ENCODE measurements at places on chromosomes 1 and 21.

- DNase-seq, result no peak
These were observed 31.9 kb downstream of the PDC start for GRCh38 chr1:186429017-186429416.

GRCh38 chr1:41024953-41025352 lies 3.4 kb upstream of the SLFNL1 start:
- DNase-seq, result no peak

DNA sequence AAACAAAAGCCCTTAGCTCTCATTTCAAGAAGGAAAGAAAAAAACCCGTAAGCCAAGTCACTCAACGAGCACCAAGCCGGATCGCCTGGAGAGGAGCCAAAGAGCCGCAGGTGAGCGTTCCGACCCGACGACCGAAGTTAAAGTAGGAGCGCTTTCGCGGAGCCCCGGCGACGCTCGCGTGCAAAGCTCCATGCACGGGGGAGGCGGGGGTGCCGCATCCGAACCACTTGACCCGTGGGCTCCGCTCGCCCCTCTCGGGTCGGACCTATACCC lies 382 bp downstream of the GPBP1L1 start:
- peak; percentile 34 for DNase-seq

DNA sequence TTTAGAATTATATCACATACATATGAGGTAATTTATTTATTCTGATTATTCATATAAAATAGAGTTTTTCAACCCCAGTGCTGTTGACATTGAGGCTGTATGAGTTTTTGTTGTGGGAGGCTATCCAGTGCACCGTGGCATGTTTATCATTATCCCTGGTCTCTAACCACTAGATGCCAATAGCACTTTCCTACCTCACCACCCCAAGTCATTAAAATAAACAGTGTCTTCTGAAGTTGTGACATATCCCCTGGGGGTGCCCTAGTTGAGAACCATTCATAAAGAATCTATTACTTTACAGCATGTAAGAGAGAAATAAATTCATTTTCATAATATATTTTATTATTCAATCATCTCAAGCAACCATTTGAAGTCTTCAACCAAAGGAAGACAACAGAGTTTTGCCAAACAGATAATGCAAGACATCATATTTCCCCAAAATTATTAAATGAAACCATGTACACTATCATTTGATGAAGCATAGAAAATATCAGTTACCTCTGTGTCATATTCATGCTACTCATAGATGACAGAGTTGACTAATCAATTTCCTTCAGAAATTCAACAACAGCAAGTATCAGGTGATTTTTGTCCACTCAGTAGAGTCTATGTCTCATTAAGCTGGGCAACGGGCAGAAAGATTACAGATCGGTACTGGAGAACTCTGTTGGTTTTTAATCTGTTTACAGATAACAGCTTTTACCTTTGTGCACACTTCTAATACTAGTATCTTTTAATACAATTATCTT lies 39.5 kb upstream of the RGS1 start:
- DNase-seq, result no peak

- no peak for DNase-seq
These were observed 5.8 kb upstream of the VWA1 start for GRCh38 chr1:1429671-1430073.

DNA sequence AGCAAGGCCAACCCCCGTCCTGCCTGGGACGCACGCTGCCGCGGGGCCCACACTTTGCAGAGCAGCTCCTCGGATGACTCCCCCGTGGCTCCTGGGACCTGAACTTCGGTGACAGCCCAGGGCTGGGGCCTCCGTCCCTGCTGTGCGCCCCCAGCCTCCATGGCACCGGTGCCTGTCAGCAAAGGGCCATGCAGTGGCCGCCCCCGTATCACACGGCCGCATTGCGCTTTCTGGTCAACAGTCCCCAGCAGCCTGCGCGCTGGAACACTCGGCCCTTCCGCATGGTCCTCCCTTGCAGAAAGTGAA lies 18.0 kb downstream of the NADK start:
- no peak for DNase-seq

GRCh38 chr1:152110860-152111514 lies 4.3 kb downstream of the TCHH start:
- no peak for DNase-seq

GRCh38 chr1:18657506-18658201 lies 27.0 kb downstream of the PAX7 start:
- no peak for DNase-seq

DNA sequence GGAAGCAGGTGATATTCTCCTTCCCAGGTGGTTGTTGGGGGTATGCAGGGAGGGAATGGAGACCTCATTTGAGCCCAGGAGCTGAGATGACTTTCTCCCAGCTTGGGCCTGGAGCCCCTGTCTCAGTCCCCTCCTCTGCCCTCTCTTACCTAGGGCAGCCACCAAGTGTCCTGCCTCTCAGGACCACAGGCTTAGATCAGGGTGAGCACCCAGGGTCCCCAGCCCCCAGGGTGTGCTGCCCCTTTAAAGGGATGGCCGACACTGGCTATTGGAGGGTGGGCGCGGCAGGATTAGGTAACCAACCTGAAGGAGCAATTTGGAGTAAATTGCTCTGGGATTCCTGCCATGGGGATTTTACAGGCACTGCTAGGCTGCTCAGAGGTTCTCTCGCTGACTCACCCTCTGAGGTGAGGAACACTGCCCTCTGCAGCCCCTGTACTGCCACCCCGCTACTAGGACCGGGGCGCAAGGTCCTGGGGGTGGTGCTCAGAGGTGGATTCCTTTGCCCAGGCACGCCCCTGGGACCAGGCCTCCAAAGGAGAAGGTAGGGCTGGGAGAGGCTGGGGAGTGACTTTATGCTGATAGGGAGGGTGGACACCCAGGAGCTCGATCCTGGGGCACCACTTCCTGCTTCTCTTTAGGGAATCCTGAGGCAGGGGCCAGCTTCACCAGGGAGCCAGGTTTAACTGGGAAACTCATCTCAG lies 1.5 kb downstream of the RPS6KA1 start:
- no peak for DNase-seq

- DNase-seq, result peak; percentile 13
These were observed 78.7 kb upstream of the ZNF281 start for GRCh38 chr1:200488375-200489165.

DNA sequence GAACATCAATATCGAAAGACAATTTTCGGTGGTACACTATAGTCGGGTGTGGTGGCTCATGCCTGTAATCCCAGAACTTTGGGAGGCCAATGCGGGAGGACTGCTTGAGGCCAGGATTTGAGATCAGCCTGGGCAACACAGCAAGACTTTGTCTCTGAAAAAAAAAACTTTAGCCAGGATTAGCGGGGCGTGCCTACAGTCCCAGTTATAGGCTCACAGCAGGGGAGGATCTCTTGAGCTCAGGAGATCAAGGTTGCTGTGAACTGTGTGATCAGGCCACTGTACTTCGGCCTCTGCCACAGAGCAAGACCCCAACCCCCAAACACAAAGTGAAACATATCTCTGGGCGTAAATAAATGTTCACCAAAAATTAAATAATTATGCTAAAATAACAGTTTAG lies 1.6 kb downstream of the TADA1 start:
- DNase-seq, result no peak

- no peak for DNase-seq
These were observed at the start of gene INSRR for GRCh38 chr1:156858959-156859522. Gene INSRR (minus strand): TSS chr1:156859117. CDS start chr1:156858621, 496 bp downstream.

DNA sequence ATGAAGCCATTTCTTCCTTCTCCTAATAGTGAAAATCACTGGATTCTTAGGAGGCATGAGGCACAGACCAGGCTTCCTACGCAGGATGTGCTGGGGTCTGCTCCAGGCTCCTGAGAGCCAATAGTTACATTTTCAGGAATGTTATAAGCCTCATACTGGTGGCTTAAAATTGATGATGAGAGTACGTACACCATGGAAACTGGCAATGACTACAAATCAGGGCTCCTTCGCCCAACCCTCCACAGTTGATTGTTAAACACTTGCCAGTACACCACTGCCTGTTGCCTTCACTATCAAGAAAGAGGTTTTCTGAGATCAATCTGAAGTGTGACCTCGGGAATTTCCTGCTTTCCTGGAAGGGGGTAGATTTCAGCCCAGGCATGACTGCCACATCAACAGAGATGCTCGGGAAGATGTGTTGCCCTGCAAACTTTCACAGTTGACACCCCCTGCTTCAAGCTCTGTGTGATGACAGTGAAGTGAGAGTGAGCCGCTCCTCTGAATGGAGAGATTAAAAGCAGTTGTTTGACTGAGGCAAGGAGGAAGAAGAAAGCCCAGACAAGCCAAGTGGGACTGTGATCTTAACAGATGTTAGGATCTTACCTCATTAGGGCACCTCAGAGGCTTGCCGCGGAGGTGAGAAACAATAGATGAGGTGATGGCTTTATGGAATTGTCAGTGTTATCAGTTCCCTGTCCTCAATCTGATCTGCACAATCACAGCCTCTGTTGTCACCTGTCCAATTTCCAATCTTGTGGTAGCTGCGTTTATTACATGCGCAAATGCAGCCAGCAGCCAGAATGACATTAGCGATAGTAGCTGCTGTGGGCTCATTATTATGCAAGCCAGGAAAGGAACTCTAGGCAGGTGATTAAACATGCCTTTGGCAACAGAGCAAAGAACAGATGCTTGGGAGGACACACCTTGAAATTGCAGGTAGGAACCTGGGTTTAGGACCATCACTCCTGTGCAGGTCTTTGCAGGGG lies 277.3 kb downstream of the KAZN start:
- no peak for DNase-seq

GRCh38 chr21:41410767-41411448 lies 15.1 kb upstream of the MX1 start:
- DNase-seq, result no peak

DNA sequence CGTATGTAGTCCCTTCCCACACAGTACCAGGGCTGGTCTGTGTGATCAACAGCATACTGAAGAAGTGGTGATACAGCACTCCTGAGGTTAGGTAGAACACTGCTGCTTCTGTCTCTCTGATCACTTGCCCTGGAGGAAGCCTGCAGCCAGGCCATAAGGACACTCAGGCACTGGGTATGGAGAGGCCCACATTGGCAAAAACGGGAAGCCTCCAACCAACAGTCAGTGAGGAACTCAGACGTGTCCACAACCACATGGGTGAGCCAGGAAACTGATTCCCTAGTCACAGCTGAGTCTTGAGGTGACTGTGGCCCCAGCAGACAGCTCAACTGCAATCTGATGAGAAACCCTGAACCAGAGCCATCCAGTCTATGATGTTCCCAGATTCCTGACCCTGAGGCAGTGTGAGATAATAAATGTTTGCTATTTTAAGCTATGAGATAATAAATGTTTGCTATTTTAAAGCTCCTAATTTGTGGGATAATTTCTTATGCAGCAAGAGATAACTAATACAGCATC lies 62.5 kb downstream of the COQ8A start:
- DNase-seq, result no peak

DNA sequence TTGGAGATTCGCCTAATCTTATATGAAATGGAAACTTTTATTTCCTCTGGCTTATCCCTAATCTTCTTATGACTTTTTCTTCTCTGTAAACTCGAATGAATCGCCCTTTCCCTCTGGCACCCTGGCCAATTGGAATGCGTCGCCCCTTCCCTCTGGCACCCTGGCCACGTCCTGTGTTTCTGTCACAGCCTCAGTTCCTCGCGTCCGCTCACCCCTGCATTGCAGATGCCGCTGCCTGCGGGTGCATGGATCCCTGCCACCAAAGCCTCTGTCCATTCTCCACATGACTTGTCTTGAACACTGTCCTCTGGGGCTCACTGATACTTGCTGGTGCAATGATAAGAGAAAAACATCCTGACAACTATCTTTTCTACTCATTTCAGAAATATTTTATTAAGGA lies 104.6 kb downstream of the ADARB1 start:
- DNase-seq, result no peak

GRCh38 chr1:207649210-207649753 lies 4.3 kb downstream of the CR1L start:
- DNase-seq, result no peak

DNA sequence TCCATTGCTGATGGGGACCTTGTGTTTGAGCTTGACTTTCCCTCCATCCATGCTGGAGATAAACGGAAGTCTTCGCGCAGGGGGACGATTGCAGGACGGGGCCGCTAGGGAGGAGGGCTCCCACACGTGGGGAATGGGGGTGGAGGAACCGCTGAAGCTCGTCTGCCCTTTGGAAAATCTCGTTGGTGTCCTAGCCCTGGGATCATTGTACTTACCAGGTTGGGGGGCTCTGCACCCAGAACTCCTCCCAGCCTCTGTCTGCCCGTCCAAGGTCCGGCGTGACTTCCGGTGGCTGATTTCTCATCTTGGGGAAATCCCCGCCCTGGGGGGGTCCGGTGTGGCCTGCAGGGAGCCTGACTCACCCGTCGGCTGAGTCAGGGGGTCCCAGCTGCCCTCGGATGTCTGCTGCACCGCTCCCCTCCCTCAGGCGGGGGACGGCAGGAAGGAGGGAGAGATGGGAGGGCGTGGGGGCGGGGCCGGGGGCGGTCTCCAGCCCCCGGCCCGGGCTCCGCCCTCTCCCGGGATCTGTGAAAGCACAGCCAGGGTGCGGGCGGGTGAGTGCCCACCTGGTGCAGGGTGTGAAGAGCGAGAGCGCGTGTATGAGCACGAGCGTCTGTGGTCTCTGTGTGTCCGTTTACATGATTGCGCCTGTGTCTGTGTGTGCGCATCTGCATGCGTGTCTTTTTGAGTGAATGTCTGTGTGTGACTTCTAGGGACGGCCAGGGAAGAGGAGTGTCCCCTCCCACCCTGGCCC lies 35.8 kb downstream of the PIK3CD start:
- DNase-seq, result peak; percentile 45

GRCh38 chr1:161899091-161899490 lies 124.6 kb downstream of the OLFML2B start:
- DNase-seq, result no peak

- no peak for DNase-seq
These were observed 56.7 kb downstream of the SPSB1 start for GRCh38 chr1:9349331-9349851.

Measured in stimulated activated CD4-positive, alpha-beta T cell treated with anti-CD3 and anti-CD28 coated beads, TNF-alpha, amount 100 ng/mL, for 4 hours (primary cell).